ENCODE measurements at places on chromosomes 12 and 14. TPM values are rescaled to one million over a fixed set of nuclear protein-coding genes. Genes with fewer than 3 reads are reported as not detected.

IL23A gene
- 0.28 TPM for total RNA-seq

KRT83 gene
- 0.46 TPM for total RNA-seq

ERBB3 gene
- total RNA-seq = 6.9 TPM

KLRG1 gene
- total RNA-seq = 7.3 TPM

AKAP3 gene
- total RNA-seq = 5.2 TPM

TMEM229B gene
- 7.5 TPM for total RNA-seq

AKT1 gene
- 66.7 TPM for total RNA-seq

GLS2 gene
- 4.8 TPM for total RNA-seq

RD3L gene
- total RNA-seq = not detected

PTHLH gene
- total RNA-seq = 0.23 TPM

SDSL gene
- total RNA-seq = 13.8 TPM

KRT4 gene
- 0.14 TPM for total RNA-seq

KRT8 gene
- 2.6 TPM for total RNA-seq

SMCO2 gene
- total RNA-seq = not detected

IFNG-AS1 gene
- total RNA-seq = 0.18 TPM

GZMB gene
- total RNA-seq = 1.6 TPM

P2RX2 gene
- total RNA-seq = 0.63 TPM

FAR2 gene
- 3.6 TPM for total RNA-seq

All from motor neuron (in vitro differentiated cells).